Subcutaneous adipose tissue (tissue), 4 donors: ENCODE measurements at places on chromosomes 13 and 19. TPM values are rescaled to one million over a fixed set of nuclear protein-coding genes. Genes with fewer than 3 reads are reported as not detected.

PGPEP1 gene
- 33.9 TPM for total RNA-seq

RAB3D gene
- 12.6 TPM for total RNA-seq

CAMSAP3 gene
- not detected for total RNA-seq

SACS gene
- 16.6 TPM for total RNA-seq

DAND5 gene
- total RNA-seq = not detected

ZNF726 gene
- total RNA-seq = 1.3 TPM

ZGLP1 gene
- total RNA-seq = 2.3 TPM

NAPSA gene
- total RNA-seq = 0.85 TPM

ZNF709 gene
- total RNA-seq = 1.5 TPM

SSC5D gene
- 10.3 TPM for total RNA-seq

ATCAY gene
- not detected for total RNA-seq

HPN gene
- 3.8 TPM for total RNA-seq
